HL-60 (cell line): ENCODE measurements at places on chromosomes 5 and 9.

DNA sequence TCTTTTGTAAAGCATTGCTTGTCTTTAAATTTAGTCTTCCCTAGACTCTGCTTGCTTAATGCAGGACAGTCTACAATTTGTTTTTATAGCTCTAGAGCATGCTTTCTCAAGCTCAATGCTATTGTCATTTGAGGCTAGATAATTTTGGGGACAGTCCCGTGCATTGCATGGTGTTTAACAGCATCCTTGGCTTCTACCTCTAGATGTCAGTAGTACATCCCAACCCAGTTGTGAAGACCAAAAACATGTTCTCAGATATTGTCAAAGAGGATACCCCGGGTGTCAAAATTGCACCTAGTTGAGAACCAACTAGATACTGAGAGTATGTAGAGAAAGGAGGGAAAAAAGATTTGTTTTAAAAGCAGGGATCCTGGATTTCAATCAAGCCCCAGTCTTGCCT is 277.5 kb downstream of the CEMIP2 start:
- DNase-seq, result no peak

- no peak for DNase-seq
Measured at GRCh38 chr9:96015876-96016686, 140.6 kb downstream of the ERCC6L2 start.

GRCh38 chr5:114192108-114192507 is 169.8 kb upstream of the KCNN2 start:
- DNase-seq, result no peak

DNA sequence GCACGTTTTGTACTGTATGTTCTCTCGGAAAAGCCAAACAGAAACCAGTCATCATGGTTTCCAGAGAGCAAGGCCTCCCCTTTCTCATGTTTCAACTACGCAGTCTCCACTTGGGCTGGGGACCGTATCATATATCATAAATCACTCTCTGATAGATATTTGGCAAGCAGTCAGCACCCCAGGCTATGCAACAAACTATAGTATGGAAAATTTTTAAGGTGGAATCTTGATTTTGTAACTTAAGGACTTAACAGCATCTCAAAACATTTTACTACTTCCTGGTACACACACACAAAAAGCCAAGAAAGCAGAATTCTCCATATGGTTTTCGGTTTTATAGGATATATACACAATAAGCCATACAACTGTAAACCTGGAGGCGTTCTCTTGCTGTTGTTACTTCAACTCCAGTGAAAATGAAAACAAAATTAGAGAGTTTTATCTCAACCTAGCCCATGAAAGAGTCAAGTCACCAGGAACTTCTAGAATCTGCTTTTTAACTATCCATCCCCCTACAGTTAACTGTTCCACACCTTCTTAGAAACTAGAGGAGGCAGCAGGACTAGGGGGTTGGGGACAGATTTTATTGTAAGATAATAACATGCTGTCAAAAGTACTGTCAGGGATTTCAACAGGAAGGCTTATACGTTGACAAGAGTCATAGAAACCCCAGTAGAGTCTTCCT is 283.4 kb downstream of the NFIB start:
- DNase-seq, result no peak

GRCh38 chr5:60521376-60522291 is 178.3 kb downstream of the DEPDC1B start:
- DNase-seq, result peak; percentile 1
